ENCODE measurements at places on chromosomes 3 and 15.

DNA sequence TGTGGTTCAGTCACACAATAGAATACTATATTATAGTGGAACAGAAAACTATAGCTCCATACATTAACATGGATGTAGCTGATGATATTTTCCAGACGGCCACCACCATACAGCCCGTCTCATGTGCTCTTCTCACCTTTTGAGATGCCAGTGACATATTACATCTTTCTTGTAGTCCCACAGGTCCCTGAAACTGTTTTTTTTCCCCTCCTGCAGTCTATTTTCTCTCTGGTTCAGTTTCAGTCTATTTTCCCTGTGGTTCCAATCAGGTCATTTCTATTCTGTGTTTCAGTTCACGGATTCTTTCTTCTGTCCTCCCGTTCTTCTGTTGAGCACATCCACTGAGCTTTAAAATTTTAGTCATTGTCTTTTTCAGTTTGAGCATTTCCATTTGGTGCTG is 72.2 kb downstream of the PPCDC start:
- DNase-seq = no peak

GRCh38 chr3:119302697-119303551 is 8.7 kb downstream of the ARHGAP31 start:
- DNase-seq = no peak

DNA sequence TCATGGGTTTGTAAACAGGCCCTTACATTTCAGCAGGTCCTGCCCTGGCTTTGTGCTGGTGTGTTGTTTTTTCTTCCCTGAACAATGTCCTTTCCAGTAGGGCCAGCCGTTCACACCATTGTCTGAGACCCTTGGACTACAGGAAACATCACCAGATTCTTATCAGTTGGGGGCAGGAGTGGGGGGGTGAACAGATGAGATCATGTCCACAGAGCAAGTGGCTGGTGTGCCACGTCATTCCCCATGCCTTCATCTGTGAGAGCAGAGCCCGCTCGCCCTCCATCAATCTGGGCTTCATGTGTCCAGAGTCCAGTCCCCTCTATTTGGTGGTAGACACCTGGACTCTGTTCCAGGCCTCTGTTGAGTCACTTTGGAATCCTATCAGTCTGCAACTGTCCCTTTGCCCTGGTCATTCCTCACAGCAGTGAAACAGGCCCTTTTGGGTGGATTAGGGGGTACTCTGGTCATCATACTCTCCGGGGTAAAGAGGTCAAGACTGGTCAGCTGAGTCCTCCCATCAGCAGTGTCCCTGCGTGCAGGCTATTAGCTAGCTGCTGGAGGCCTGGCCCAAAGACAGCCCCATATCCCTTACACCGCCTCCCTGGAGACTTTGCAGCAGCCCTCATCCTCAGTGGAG is 15.0 kb downstream of the SEMA3G start:
- DNase-seq = peak; percentile 99

- no peak for DNase-seq
These were observed 7.4 kb upstream of the ZNF501 start for GRCh38 chr3:44722103-44722401.

GRCh38 chr3:88334187-88334868 is 184.6 kb downstream of the C3orf38 start:
- DNase-seq = no peak

DNA sequence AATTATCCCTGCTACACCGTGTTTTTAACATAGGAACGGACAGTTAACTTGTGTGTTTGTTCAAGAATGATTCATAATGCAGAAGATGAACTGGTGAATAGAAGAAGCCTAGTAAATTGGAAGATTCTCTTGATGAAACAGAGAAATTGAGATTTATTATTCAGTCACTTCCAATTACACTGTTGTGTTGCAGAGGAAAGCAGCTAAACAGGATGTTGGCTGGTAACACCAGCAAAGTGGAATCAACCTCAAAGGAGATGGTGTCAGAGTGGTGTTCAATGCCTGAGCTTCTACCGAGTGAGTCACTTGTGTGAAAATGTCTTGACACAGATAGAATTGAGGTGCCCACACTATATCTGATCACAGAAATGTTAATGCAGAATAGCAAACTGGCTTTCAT is 399.6 kb downstream of the LPP start:
- no peak for DNase-seq

DNA sequence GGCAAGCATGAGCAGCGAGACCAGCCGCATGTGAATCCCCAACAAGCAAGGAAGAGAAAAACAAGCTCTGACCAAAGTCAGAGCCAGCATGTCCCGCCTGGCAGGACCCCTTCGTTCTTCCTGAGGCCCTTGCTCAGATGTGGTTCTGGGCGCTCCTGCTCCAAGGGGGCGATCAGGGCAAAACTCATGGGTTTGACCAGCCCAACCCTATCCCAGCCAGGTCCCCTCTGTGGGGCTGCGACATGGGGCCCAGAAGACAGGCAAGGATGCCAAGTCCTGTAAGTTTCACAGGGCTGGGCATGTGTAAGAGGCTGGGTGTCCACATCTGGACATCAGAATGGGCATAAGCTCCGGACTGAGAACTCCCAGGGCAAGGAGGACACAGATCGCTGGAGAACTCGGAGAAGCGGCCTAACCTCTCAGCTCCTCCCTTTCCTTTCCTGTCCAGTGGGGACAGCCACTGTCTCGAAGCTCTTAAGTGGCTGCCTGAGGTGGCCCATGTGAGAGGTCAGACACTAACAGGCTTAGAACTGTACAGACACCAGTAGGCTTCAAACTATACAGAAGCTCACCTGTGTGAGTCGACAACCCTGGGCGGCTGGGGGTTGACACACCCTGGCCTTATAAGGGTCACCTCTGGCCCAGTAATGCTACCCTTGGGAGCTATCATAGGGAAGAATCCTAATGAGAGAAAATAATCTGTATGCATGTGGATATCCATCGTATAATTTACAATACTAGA is 48.9 kb downstream of the XXYLT1 start:
- no peak for DNase-seq

DNA sequence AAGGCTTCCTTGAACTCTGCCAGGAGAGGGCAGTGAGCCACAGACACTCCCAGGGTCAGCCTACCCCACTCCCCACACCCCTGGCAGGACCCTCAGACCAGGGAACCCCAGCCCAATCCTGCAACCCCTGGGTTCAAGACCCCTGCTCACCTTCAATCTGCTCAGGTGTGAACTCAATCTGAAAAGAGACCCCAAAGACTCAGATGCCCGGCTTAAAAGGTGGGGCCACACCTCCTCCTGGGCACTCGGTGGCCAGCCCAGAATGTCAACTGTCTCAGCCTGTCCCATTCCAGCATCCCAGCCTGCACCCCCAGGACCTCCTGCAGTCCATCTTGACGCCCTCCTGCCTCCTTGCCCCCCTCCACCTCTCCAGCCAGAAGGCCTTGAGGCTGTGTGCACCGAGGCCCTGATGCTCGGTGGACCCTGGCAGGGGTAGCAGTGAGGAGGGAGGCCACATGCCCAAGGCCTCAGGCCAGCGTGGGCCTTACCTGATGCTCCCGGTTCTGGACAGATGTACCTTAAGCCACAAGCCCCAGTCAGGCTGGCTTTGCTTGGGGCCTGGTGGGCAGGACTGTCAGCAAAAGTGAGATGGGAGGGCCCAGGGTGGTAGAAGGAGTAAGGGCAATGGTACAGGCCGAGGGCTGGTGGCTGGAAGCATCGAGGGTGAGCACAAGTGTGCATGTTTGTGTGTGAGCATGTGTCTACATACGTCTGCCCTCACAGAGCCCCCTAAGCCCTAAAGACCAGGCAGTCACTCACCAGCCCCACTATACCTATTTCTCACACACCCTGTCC is 2.2 kb downstream of the MYL3 start:
- DNase-seq = no peak

DNA sequence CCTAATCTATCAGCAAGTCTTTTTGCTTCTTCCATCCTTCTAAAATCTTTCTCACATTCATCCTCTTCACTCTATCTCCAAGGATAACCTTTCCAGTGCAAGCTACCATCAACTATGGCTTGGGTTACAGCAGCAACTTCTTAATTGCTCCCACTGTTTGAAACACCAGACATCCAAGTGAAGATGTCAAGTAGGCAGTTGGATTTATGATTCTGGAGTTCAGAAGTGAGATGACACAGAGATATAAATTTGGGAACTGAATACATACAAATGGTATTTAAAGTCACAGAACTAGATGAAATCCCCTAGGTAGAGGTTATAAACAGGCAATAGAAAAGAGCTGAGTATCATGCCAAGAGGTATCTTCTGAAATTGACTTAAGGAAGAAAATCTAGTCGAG is 3.7 kb downstream of the UBR1 start:
- DNase-seq = no peak

- no peak for DNase-seq
These were observed 32.6 kb downstream of the MAGEF1 start for GRCh38 chr3:184679056-184679816.

DNA sequence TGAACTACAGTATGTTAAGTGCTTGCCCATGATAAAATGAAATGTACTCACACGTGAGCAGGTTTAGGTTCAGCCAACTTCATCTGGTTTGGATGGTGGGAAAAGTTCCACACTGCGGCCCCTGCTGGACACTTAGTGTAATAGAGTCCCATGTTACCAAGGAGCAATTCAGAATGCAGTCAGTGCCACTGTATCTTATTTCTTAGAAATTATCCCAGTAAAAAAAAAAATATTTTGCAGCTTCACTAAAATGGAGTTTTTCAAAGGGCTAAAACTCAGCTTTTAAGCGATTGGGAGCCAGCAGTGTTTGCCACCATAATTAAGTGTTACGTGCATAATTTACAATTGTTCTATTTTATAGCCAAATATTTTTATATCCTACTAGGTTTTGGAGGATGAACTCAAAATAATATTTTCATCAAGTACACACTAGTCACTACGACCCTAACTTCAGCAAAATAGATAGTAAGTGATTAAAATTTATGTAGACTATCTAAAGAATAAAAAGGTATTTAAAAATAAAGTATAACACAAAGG is 371.7 kb upstream of the GBE1 start:
- DNase-seq = peak; percentile 83

DNA sequence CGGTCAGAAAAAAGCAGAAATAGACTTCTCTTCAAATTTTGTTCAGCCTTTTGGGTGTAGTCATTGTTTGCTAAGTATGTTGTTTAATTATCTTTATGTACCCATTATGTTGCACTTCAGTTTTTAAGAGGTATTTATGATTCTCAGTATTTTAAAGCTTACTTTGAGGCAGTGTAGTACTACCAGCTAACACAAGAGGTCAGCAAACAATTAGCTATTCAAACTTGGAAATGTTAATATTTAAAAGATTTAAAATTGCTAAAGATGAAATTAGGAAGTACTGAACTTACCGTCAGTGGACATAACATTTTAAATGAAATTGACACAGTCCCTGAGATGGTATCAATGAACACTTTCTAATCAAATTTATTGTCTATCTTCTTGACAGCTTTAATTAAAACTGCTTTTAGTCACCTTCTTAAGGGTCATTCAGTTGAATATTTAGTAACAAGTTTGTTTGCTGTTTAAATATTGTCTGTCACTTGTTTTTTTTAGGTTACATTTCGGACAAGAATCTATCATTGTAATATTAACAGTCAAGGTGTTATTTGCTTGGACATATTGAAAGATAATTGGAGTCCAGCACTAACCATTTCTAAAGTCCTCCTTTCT is 28.1 kb downstream of the NKIRAS1 start:
- DNase-seq = peak; percentile 71

DNA sequence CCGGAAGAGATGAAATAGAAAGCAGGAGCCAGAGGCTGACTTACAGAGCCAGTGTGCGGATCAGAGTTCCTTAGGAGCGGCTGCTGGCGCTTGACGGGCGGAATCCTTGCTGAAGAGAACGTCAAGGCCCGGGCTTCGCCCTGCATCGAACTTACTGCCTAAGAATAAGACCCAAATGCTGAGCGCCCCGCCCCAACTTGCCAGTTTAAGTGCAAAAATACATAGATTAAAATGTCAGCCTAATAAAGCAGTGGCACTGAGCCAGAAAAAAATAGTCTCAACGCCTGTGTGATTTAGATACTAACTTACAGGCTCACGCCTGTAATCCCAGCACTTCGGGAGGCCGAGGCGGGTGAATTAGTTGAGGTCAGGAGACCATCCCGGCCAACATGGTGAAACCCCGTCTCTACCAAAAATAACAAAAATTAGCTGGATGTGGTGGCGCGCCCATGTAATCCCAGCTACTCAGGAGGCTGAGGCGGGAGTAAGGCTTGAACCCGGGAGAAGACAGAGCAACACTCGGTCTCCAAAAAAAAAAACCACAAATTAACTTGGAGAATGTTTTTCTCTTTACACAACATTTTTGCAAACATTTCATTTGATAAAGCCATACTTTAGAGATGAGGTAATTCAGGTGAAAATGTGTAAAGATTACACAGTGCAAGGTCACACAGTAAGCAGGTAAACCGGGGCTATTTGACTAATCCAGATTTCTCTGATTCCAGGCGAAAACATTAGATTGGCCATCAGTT is 1.2 kb upstream of the UBP1 start:
- no peak for DNase-seq

DNA sequence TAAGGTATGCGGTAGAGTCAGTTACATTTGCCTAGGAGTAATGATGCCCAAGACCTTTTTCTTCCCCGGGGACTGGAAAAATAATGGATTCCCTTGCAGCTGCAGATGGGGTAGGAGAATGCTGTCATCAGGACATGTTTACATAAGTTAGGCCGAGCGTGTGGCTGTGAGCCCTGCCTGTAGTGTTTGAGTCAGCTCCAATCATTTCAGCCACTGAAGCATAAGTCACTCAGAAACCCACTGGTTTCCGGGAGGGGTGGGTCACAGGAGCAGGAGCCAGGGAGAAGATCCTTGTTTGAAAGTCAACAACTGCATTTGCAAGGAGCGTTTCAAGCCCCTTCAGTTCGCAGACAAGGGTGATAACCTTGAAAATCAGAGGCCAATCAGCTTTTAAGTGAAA is 562.3 kb downstream of the MCTP2 start:
- DNase-seq = peak; percentile 6

DNA sequence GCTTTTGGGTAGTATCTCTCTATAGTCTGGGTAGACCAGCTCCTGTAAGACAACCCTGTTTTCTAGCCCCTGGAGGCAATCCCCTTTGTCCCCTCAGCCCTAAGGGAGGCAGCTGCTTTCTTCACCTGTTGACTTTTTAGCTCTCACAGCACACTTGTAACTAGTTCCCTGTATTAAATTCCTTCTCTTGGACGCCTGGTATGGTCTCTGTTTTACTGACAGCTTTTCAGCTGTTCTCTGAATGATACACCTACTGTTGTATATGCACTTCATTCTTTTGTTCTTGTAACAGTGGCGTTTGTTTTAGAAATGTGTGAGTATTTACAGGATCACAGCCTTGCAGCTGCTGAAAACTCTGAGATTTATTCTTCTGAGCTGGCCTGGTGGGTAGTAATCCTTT is 413.0 kb upstream of the RBMS3 start:
- no peak for DNase-seq

- peak; percentile 63 for DNase-seq
These were observed 67.0 kb downstream of the ZNF609 start for GRCh38 chr15:64527263-64527984.

DNA sequence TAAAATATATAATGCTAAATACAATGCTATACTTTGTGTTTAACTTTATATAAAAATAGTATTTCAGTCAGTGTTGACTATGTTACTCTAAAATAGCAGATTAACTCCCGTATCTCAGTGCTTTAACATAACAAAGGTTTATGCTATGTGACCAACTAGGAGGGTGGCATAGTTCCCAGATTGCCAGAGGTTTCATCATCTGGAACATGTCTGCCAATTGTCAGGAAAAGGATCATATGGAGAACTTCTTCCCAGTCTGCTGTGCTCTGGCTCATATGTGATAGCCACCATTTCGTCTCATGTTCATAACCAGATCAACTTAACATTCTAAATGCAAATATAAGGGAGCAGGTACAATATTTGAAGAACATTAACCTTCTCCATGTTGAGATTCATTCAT is 720.2 kb downstream of the MCTP2 start:
- DNase-seq = no peak

Measured in dermis blood vessel endothelial cell (primary cell).